ENCODE measurements at places on chromosomes 6 and 20.

- DNase-seq = no peak
These were observed 52.3 kb upstream of the TBX18 start for GRCh38 chr6:84816741-84817140.

GRCh38 chr6:73309535-73309784, 44.6 kb downstream of the DPPA5 start:
- peak; percentile 18 for DNase-seq

DNA sequence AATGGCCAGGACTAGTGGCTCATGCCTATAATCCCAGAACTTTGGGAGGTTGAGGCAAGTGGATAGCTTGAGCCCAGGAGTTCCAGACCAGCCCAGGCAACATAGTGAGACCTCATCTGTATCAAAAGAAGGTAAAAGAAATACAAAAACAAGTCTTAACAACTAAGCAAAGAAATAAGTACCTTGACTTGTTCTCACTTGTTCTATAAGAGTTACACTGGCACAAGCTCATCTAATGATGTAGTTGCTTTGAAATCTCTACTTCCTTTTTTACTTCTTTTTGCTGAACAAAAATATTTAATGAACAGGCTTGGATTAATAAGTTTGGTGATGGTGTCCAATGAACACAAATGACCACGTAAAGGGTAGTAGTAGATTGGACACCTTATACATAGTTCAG, 72.2 kb downstream of the SGK1 start:
- no peak for DNase-seq

GRCh38 chr20:50559856-50560638, 49.9 kb downstream of the PTPN1 start:
- DNase-seq = no peak

GRCh38 chr6:166798652-166799051, 157.7 kb downstream of the RNASET2 start:
- no peak for DNase-seq

DNA sequence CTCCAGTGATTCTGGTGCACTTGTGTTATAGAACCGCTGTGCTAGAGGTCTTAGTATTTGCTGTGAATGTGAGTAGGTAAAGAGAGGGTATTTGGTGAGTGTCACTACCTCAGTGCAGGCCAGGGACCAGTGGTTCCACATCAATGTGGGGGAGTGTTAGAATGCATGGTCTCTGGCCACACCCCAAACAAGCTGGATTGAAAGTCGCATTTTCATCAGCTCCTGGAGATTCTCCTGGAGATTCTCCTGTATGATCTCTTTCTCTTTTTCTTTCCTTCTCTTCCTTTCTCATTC, 26.8 kb upstream of the BCAS1 start:
- DNase-seq = no peak

DNA sequence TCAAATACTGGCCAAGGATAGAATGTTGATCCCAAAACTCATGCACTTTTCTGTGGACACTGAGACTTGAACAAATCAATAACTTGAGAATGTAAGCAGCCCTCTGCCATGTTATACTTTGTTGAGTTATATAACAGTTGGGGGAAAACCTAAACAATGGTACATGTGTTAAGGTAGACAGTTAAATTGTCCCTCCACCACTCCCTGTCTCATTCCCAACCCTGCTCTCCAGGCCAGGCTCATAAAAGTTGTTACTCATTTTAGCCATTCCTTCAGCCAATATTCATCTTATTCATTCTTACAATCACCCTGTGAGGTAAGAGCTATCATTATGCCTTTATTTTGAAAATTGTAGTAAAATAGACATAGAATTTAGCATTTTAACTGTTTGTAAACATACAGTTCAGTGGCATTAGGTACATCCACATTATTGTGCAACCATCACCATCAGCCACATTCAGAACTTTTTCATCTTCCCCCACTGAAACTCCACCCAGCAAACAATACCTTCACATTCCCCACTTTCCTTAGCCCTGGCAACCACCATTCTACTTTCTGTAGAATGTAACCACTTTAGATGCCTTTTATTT, 38.2 kb upstream of the IER3 start:
- DNase-seq = no peak

DNA sequence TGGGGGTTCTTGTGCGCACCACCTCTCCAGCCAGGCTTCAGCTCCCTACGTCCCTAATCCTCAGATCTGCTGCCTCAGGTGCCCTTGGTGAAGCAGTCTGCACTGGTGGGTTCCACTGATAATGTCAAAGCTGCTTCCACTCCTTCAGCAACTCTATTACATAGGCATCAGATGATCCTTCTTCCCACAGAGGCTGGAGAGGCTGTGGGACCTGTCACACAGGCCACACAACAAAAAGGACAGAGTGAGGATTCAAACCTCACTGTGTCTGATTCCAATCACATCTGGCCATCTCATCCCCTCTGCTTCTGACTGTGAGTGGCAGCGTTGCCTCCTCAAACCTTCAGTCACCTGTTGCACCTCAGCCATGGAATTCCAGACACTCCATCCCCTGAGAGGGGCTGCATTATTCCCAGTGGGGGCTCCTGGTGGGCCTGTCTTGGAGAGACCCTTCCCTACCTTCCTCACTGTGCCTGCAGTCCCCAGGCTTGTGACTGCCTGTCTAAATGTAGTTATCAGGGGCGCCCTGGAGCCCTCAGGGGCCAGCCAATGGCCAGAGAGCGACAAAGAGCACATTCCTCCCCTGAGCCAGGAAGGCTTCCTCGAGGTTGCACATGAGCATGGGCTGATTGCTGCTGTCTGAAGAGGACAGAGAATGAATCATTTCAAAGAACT, 211.4 kb upstream of the ECI2 start:
- DNase-seq = no peak

GRCh38 chr6:152050451-152051195, 243.1 kb downstream of the ESR1 start:
- no peak for DNase-seq

DNA sequence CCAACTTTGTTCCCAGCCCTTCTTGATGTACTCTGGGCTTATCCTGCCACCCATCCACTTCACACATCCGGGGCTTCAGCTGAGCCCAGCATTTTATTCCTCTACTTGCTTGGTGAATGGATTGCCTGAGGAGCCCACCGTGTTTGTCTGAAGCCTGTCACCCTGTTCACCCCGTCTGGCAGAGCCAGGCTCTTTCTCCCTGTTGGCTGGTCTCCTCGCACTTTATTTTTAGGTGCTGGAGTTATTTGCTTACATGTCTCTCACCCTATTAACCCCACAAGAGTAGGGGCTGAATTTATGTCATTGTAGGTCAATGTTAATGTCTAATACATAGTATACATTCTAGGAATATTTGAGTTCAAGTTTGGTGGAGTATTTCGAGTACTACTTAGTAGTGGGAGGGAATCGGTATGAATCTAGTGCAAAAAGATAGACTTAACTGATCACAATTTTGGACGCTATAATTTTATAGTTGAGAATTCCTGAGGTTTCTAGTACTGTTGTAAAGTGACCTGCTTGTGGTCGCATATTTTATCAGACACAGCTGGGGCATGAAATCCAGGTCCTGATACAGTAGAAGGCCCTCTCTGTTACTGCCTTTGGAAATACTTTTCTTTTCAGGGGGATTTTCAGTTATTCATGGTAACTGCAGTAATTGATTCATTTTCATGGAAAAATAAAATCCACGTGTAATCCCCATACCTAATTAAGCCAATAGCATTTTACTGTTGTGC, 10.8 kb downstream of the JARID2 start:
- no peak for DNase-seq

DNA sequence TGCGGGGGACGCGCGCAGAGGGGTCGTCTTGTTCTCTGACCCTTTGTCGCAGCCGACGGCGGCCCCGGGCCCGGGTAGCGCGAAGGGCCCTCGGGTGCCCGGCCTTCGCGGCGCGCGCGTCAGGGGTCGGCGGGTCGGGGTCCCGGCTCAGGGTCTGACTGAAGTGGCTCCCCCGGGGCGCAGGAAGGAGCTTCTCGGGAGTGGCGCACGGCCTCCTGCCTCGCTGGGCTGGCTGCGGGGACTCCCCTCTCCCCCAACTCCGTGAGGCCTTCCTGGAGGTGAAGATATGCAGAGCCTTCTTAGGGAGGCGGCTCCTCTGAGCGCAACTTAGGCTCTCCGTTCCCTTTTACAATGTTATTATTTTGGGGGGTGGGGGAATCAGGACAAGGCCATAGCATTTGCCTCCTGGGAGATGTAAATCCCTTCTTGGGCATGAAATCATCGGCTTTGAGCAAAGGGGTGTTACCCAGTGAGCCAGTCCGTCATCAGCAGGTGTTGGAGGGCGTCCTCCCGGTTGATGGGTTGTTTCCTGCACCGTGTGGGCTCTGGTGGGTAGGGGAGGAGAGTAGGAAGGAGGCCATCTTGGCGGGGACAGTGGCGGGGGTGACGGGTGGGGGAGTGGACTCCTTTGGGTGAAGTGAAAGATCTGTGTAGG, 523 bp downstream of the CDS2 start:
- peak; percentile 58 for DNase-seq
